ENCODE measurements at places on chromosomes 5 and 9. TPM values are rescaled to one million over a fixed set of nuclear protein-coding genes. Genes with fewer than 3 reads are reported as not detected.

Gene ACOT12
- polyA plus RNA-seq, result 0.19 TPM

Gene SH3TC2
- polyA plus RNA-seq, result 1.1 TPM

Gene CD180
- polyA plus RNA-seq, result 0.02 TPM

Gene KIF12
- polyA plus RNA-seq, result 0.15 TPM

Gene NDUFS4
- polyA plus RNA-seq, result 104 TPM

GRCh38 chr5:110343616-110344015, 382.9 kb downstream of the TMEM232 start:
- no peak for DNase-seq

DNA sequence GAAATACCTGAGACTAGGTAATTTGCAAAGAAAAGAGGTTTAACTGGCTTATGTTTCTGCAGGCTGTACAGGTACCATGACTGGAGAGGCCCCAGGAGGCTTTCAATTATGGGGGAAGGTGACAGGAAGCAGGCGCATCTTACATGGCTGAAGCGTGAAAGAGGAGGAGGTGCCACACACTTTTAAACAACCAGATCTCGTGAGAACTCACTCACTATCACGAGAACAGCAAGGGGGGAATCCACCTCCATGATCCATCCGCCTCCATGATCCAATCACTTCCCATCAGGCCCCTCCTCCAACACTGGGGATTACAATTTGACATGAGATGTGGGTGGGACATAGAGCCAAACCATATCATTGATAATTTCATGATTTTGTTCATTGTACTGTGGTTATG, 2.5 kb upstream of the MED27 start:
- DNase-seq, result no peak

- DNase-seq, result no peak
These were observed 129.7 kb upstream of the IQGAP2 start for GRCh38 chr5:76273206-76273885.

DNA sequence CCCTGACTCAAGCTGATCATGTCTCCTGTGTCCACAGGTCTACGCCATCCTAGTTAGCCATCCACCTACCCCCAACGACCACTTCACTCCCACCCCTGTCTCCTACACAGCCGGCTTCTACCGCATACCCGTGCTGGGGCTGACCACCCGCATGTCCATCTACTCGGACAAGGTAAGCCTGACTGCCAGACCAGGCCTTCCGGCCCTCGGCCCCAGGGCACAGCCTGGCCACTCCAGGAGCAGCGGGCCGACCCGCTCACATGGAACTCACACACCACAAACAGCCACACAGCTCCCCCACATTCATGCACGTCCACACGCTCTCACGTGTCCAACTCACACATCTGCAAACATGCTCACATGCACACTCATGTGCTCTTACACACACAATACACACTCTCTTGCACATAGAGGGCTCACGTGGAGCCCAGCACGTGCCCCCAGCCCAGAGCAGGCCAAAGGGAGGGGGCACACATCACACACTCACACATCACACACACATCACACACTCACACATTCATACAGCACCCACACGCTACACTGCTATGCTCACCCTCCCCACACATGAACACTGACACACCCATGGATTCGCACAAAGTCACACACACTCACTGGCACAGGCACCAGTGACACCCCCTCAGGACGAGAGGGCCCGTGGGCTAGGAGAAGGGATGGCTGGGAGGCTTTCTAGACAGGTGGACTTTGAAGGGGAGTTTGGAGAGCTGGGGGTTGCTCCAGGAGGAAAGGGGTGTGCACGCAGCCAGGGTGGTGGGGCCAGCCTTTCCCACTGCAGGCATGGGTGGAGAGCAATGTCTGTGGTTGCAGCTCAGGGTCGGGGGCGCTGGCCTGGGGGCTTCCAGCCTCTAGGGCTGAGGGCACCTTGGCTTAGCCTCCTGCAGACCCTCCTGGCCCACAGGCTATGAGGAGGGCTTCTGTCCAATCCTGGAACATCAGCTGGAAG, 3.3 kb downstream of the GRIN1 start:
- DNase-seq, result no peak

DNA sequence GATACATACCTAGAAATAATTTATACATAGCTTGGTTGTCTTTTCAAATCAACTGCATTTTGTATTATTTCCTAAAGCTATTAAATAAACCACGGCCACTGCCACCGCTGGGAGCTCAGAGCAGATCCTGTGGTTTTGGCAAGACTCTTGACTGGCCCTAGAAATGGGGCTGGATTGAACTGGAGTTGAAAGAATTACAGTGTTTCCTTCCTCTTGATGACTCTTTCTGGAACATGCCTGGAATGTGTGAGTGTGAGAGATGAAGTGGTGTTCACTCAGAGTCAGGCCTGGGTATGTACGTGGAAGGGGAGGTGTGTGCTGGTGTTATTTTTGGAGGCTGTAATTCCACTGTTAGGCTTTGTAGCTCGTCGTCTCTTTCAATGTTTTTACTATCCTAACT, 45.9 kb downstream of the TEK start:
- no peak for DNase-seq

DNA sequence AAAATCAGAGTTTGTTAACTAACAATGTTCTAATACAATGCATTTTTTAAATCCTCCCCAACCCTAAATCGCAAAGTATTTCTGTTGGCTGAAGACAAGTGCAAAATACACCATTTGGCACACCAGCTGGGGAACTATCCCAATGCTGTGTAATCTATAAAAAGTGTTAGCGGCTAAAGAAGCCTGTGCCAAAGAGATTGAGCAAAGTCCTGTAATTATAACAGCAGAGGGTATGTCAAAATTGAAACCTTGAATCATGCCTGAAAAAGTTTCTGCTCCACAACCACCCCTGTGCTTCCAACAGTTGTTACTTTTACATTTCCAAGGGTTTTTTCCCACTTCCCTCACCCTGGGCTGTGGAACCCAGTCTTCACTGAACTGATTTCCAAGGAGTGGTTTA, 83.1 kb upstream of the PLPP6 start:
- DNase-seq, result no peak

- no peak for DNase-seq
These were observed 117.9 kb upstream of the GRIA1 start for GRCh38 chr5:153372425-153373129.

DNA sequence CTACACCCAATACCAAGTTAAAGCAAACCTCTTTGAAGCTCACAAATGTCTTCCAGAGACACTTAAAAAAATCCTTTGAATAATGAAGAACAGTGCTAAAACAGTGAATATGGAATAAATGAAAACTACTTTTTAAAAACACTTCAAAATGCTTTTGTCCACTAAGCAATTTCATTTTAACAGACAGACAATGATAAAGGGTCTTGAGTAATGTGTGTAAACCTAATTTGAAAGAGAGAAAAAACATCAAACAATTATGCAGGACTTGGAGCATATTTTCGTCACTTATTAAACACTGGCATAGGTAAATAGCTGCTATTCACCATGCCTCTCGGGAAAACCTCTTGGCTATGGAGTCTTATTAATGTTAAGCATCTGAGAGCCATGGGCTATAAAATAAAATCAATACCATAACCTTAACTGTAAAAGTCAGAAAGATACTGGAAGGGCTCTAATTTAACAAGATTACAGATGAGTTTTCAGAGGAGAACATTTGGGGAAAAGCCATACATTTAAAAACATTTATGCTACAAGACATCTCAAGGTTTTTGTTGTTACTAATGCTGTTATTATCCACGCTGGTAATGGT, 177.8 kb downstream of the NFIB start:
- no peak for DNase-seq

DNA sequence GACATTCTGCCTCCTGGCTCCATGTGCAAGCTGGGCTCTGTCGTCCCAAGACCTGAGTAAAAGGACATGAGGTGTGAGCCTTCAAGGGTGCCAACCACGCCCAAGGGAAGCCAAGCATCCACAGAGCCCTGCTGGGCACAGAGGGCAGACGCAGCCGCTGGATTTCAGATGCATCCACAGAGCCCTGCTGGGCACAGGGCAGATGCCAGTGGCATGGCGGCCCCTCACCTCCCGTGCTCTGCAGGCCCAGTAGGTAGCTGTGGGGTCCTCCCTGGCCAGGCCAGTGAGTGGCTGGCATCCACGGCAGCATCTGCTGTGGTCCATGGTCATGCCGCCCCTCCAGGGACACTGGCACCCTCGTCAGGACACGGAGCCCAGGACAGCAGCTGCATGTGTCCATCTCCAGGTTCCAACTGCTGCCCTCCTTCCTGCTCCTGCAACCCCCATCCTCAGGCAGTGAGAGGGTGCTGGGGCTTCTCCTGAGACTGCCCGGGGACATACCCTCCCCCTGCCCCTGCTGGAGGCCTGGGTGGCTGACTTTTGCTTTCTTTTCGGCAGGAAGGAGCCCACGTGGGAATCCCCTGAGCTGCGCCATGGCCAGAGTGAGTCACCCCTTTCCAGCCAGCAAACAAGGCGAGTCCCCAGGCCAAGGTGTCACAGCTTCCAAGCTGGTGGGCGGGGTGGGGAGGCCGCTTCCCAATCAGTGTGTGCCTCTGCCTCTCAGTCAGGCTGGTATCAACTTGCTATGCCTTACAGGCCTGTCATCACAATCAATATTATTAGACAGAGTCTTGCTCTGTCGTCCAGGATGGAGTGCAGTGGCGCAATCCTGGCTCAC, 4.0 kb upstream of the TRAF2 start:
- peak; percentile 15 for DNase-seq

DNA sequence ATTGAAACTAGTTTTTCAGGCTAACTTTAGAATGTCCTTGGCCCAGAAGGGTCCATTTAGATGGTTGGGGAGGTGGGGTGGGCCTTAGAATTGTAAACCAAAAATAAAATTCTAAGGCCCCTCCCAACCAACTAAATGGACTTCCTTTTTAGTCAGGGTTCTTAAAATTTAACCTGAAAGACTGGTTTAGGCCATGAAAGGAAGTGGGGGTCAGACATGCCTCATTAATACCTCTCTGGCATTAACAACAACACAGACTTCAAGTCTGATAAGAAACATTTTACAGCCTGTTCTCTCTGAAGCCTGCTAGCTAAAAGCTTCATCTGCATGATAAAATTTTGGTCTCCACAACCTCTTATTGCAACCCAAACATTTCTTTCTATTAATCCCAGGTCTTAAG, 65.5 kb upstream of the TNC start:
- DNase-seq, result no peak

DNA sequence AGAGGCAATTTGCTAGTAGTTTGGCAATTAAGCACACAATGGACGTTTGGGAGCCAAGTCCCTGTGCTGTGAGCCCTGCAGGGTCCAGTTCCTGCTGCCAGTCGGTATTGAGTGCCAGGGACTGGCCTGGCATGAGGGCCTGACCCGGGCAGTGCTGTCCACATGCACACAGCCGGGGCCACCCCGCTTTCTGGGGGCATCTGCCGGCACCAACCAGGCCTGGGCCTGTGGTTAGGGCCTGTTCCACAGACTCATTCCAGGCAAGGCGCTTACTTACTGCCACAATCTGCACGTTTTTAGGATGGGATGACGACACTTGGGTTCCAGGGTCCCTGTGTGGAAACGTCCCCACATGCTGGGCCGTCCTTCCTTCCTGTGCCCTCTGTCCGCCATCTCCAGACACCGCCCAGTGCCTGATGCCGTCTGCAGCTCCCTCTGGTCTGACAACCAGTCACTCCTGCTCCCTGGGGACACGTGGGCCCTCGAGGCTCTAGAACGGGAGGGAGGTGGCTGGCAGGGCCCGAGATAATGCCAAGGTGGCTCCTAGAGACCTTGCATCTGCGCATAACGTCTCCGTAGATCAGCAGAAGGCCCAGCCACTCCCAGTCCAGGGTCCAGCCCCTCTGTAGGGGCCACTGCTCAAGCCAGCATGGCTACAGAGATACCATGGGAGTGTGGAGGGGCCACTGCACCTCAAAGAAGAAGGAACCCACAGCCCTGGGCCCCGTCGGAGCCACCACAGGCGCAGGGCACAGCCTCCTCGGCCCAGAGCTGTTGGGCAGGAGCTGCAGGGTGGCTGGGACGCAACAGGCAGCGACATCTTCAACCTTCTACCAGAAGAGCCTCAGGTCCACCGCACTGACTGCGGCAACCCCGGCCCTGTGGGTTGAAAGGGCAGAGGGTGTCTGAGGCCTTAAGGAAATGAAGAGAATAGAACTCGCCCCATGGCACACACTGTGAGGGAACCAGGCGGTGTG, 24.7 kb downstream of the SLC9A3 start:
- no peak for DNase-seq

- peak; percentile 73 for DNase-seq
These were observed 404.7 kb upstream of the TRPC7 start for GRCh38 chr5:136769900-136770684.

GRCh38 chr5:53334431-53334941, 145.9 kb upstream of the FST start:
- DNase-seq, result no peak

DNA sequence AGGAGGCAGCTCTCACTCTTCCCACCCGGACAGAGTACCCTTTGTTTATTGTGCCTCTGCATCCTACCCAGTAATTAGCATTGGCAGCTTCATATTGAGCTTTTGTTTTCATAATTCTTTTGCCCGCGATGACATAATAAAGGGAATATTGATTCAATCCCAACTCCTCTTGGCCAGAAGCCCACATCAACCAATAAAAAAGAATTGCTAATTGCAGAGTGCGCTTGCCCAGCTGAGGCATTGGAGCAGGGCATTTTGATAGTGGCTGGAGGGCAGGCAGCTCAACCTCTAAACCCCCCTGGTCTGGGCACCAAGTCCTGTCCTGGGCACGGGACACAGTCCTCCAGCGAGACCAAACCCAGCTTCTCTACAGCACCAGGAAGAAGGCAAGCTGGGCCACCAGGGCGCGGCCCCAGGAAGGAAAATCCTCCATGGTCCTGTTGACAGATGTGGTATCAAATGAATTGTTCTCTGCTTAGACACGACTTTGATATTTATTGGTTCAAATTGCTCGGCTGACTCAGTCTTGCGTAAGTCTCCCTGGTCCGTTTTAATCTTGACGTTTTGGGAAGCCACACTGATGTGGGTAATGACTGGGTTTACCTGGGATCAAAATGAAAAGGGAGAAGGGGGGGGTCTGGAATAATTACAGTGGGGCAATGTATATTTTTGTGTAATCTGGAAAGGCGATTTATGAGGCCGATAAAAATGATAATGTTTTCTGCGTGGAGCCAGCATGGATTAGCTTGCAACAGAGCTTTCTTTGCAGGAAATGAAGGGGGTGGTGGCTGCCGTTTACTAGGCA, 220.7 kb upstream of the MSX2 start:
- DNase-seq, result no peak

DNA sequence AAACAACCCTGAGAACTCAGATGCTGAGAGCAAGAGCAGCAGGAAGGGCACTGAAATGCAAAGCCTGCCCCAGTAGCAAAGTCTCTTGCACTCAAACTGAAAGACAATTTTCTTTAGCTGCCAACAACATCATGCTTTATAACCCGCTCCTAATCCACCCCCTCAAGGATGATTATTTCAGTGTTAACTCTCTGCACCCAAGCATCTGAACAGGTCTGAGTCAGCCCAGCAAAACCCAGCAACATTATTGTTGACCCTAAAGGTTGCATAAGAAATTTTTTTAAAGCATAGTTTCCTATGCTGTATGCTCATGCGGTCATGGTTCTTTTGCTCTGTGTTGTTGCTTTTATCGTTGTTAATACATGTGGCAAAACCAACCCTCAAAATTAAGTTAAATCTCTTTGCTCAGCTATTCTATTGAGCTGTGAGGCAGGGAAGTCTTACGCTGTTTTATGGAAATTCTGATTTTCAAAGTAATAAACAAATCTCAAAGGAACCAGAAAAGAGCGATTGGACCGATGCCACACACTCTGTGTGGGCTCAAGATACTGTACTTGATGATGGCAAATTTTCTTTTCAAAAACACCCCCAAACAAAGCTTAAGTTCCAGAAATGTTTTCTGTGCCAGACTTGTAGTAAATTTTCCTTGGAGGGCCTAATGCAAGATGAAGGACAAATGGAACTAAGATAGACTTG, 440.6 kb upstream of the MPDZ start:
- no peak for DNase-seq

GRCh38 chr9:90895786-90896185, 94.2 kb downstream of the SYK start:
- DNase-seq, result no peak

Data from SK-N-SH (cell line).